ENCODE measurements at places on chromosomes 2 and 18. TPM values are rescaled to one million over a fixed set of nuclear protein-coding genes. Genes with fewer than 3 reads are reported as not detected.

DNA sequence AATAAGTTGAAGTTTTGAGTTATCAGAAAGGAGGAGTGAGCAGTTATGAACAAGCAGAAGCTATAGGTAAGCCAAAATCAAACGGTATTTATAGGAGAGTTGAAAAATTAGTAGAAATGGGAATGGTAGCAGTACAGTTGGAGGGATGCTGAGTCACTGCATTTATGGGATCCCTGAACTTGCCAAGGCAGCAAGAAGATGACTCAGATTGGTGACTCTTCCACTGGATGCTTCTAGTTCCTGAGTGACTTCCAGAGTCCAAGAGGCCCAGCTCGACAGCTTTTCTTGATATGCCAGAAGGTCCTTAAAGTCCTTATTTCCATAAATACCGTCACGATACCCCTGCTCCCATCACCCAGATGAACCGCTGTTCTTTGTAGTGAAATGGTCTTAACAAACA lies 31.1 kb upstream of the ACTR3 start:
- H3K4me1 ChIP-seq = peaks cover 93% of the 10 kb centered on the region
- peak overlapping the region; percentile 76 for H3K4me3 ChIP-seq
- H3K36me3 ChIP-seq = no peaks in the 10 kb centered on the region
- H3K27ac ChIP-seq = peak overlapping the region; percentile 93
- H3K27me3 ChIP-seq = no peaks in the 10 kb centered on the region

- H3K36me3 ChIP-seq = no peaks in the 10 kb centered on the region
- no peaks in the 10 kb centered on the region for H3K4me1 ChIP-seq
- DNase-seq = no peak
- no peak overlapping the region for H3K27ac ChIP-seq
Measured at GRCh38 chr2:120685974-120686297, 49.7 kb upstream of the GLI2 start.

DNA sequence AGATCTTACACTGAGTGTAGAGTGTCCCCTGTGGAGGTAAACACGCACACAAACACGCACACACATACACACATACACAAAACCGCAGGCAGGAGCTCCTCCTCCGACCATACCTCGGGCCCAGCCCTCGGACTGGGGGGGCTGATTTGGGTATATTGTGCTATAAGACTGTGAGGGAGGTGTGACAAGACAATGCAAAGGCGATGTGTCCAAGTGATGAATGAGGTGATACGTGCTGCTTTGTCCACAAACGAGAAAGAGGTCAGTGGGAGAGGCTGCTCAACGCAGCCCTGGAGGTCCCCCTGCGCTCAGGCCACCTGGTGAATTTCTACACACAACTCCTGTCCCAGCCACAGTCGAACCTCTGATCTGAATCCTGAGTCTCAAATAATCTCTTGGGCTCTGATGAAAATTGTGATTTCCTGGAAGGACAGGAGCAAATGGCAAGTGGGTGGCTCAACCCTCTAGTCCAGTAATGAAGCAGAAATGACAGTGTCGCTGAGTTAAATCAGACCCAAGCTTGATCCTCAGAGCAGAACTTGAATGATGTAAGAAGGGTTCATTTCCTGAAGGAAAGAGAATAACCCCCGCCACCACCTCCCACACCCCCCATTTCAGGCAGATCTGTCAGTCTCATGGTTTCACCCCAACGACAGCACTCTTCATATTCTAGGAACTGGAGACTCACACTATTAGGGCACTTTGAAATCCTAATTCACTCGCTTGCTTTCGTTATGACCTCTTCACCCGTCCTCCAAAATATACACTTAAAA lies 48.9 kb upstream of the ASXL2 start:
- DNase-seq = no peak
- H3K4me1 ChIP-seq = no peaks in the 10 kb centered on the region
- H3K36me3 ChIP-seq = no peaks in the 10 kb centered on the region
- H3K27me3 ChIP-seq = no peaks in the 10 kb centered on the region
- H3K4me3 ChIP-seq = no peak overlapping the region

- H3K4me1 ChIP-seq = no peaks in the 10 kb centered on the region
- H3K27ac ChIP-seq = no peak overlapping the region
- no peak for DNase-seq
- no peaks in the 10 kb centered on the region for H3K36me3 ChIP-seq
- no peak overlapping the region for H3K4me3 ChIP-seq
- H3K27me3 ChIP-seq = peaks cover 5% of the 10 kb centered on the region
Measured at GRCh38 chr2:172859581-172860335, 124.1 kb downstream of the RAPGEF4 start.

DNA sequence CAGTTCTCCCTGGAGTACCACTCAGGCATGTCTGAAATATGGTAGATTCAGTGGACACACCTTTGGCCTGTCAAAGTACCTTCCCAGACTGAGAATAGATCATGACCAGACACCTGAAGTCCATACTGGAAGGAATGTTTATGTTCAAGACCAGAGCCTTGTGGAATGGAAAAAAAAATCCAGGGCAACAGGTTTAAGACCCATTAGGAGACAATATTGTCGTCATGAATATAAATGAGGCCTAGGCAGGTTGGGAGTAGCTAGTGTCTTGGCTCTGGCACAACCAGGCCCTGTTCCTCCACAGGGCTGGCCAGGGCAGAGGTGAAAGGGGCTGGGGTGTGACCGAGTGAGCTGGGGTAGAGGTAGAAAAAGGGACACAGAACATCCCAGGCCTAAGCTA lies 13.2 kb upstream of the ATRAID start:
- H3K36me3 ChIP-seq = peaks cover 42% of the 10 kb centered on the region
- H3K27ac ChIP-seq = no peak overlapping the region
- H3K27me3 ChIP-seq = no peaks in the 10 kb centered on the region
- DNase-seq = no peak
- H3K4me1 ChIP-seq = no peaks in the 10 kb centered on the region

The BMP10 gene
- not detected for total RNA-seq

The GREB1L gene
- not detected for total RNA-seq

GRCh38 chr18:59675346-59675745 lies 21.9 kb downstream of the CCBE1 start:
- DNase-seq = no peak
- H3K4me3 ChIP-seq = no peak overlapping the region
- H3K27me3 ChIP-seq = peaks cover 5% of the 10 kb centered on the region

GRCh38 chr2:218904176-218904575 lies 23.5 kb downstream of the WNT10A start:
- no peak for DNase-seq
- no peak overlapping the region for H3K27ac ChIP-seq
- peaks cover 7% of the 10 kb centered on the region for H3K4me1 ChIP-seq
- H3K36me3 ChIP-seq = no peaks in the 10 kb centered on the region
- H3K4me3 ChIP-seq = no peak overlapping the region

GRCh38 chr2:37391711-37392110 lies 47.3 kb downstream of the QPCT start:
- H3K4me3 ChIP-seq = no peak overlapping the region
- H3K36me3 ChIP-seq = no peaks in the 10 kb centered on the region
- DNase-seq = no peak
- H3K27me3 ChIP-seq = no peaks in the 10 kb centered on the region
- H3K27ac ChIP-seq = no peak overlapping the region

DNA sequence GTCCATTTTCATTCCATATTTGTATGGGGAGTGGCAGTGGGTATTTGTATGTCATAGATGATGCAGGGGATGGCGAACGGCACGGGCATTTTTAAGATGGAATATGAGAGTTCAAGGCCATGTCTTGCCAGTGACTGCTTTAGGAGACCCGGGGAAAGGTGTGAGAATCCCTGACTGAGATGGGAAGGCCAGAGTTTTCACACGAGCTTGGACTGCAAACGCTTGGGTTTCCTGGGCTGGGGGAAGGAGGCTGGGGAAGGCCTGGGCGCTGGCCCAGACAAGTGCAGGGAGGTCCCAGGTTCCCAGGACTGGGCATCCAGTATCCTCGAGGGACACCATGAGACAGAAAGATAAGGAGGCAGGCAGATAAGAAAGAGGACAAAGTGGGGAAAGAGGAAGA lies 35.2 kb downstream of the CNGA3 start:
- no peak overlapping the region for H3K27ac ChIP-seq
- H3K4me1 ChIP-seq = no peaks in the 10 kb centered on the region
- H3K27me3 ChIP-seq = peaks cover 20% of the 10 kb centered on the region

The GALNT3 gene
- total RNA-seq = 14.4 TPM

DNA sequence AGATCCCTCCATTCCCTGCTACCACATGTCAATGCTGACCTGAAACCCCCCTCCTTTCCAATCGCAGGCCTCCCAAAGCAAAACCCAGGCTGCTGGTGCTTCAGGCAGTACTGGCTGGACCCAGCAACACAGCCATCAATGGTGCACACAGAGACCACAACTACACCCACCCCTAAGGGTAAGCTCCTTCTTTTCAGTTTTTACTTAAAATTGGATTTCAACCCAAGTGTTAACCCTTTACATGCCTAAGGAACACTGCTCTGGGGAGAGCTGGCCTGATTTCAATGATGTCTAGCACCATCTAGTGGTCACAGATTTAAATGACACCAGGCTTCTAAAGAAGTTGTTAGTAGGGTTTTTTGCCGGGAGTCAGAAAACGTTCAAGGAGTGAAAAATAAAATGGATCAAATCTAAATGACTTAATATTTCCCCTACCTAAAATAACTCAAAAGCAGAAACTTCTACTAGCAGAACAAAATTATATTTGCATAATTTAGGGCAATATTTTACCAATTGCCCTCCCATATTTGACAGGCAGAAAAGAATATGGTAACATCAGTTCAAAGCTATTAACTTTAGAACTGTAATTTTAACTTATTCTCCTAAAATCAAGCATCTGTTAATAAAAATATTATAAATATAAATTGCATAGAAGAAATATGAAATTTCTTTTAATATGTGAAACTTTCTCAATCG lies 24.6 kb downstream of the FECH start:
- peaks cover 4% of the 10 kb centered on the region for H3K4me1 ChIP-seq
- no peak for DNase-seq
- no peak overlapping the region for H3K4me3 ChIP-seq
- H3K27ac ChIP-seq = no peak overlapping the region

- H3K4me1 ChIP-seq = peaks cover 2% of the 10 kb centered on the region
- no peaks in the 10 kb centered on the region for H3K27me3 ChIP-seq
- H3K36me3 ChIP-seq = no peaks in the 10 kb centered on the region
- H3K27ac ChIP-seq = no peak overlapping the region
- H3K4me3 ChIP-seq = no peak overlapping the region
- DNase-seq = no peak
Measured at GRCh38 chr2:155692106-155692505, 640.4 kb downstream of the NR4A2 start.

The FKBP1B gene
- total RNA-seq = 2.3 TPM
